ENCODE measurements at places on chromosomes 12 and 14. TPM values are rescaled to one million over a fixed set of nuclear protein-coding genes. Genes with fewer than 3 reads are reported as not detected.

The GSKIP gene
- 17.2 TPM for total RNA-seq

The GPD1 gene
- 85.5 TPM for total RNA-seq

- no peak overlapping the region for H3K27ac ChIP-seq
- H3K4me3 ChIP-seq, result no peak overlapping the region
- H3K27me3 ChIP-seq, result no peaks in the 10 kb centered on the region
- H3K36me3 ChIP-seq, result no peaks in the 10 kb centered on the region
Observed at GRCh38 chr14:74867673-74868072, 8.3 kb downstream of the PROX2 start.

The MBIP gene
- total RNA-seq, result 10.4 TPM

GRCh38 chr12:63133981-63134380 lies 17.0 kb downstream of the AVPR1A start:
- H3K27me3 ChIP-seq, result no peaks in the 10 kb centered on the region
- DNase-seq, result no peak
- no peak overlapping the region for H3K4me3 ChIP-seq

DNA sequence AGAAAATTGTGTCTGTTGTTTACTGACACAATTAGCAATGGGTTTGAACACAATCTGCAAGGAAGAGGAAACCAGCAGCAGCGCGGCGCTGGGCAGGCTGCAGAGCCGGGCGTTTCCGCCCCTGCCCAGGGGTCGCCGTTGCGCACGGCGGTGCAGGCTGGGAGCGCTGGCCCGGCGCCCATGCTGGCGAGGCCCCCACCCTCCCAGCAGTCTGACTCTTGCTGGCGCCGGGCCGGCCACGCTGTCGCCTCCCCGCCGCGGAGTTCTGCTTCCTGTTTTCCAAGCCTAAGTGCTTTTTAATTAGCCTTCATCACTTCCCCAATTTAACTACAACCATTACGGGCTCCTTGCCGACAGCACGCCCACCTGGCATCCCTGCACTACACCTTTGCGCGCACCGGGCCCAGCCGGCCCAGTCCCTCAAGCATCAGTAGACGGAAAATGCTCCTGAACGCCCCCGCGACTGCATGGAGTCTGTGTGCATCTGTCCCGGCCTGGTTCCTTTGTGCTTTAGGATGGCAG lies 212.1 kb downstream of the GXYLT1 start:
- H3K27me3 ChIP-seq, result no peaks in the 10 kb centered on the region
- no peaks in the 10 kb centered on the region for H3K36me3 ChIP-seq
- H3K27ac ChIP-seq, result no peak overlapping the region

DNA sequence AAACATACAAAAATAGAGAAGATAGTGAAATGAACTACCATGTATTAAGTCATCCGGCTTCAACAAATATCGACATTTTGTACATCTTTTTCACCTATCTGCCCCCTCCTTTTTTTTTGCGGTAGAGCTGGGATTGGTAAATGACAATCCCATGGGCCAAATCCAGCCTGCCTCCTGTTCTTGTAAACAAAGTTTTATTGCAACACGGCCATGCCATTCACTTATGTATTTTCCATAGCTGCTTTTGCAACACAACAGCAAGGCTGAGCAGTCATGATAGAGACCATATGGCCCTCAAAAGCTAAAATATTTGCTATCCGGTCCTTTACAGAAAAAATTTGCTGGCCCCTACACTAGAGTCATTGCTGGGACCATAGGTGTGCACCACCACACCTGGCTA lies 58.1 kb upstream of the PLEKHG3 start:
- peak overlapping the region; percentile 42 for H3K27ac ChIP-seq
- H3K4me1 ChIP-seq, result peaks cover 24% of the 10 kb centered on the region
- H3K4me3 ChIP-seq, result no peak overlapping the region
- no peaks in the 10 kb centered on the region for H3K36me3 ChIP-seq

- H3K27ac ChIP-seq, result no peak overlapping the region
- H3K4me3 ChIP-seq, result no peak overlapping the region
- H3K4me1 ChIP-seq, result no peaks in the 10 kb centered on the region
Observed at GRCh38 chr12:99442758-99443157, 204.8 kb upstream of the GARIN6 start.

The SLC5A8 gene
- total RNA-seq, result not detected

The TMEM119 gene
- 0.38 TPM for total RNA-seq

The SIX1 gene
- not detected for total RNA-seq

DNA sequence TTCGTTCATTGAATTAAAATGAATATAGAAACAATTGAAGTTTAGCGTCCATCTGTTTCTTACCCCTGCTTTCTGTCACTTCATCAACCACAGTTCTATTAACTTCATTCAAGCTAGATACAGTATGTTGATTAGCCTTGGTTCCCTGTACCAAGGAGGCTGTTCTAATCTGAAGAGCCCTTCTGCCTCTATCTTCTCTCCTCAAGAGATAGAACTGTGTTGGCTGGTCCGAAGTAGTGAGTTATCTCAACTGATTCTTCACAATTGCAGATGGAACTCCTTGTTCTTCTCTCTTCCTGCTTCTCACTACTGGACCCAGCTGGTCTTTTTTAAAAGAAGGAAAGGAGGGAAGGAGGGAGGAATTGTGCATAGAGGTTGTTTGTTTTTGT lies 82.1 kb upstream of the TRAF3 start:
- H3K36me3 ChIP-seq, result no peaks in the 10 kb centered on the region

GRCh38 chr14:86035882-86036281 lies 505.9 kb downstream of the FLRT2 start:
- H3K27me3 ChIP-seq, result no peaks in the 10 kb centered on the region
- no peaks in the 10 kb centered on the region for H3K4me1 ChIP-seq
- no peaks in the 10 kb centered on the region for H3K36me3 ChIP-seq
- H3K27ac ChIP-seq, result no peak overlapping the region
- DNase-seq, result no peak

DNA sequence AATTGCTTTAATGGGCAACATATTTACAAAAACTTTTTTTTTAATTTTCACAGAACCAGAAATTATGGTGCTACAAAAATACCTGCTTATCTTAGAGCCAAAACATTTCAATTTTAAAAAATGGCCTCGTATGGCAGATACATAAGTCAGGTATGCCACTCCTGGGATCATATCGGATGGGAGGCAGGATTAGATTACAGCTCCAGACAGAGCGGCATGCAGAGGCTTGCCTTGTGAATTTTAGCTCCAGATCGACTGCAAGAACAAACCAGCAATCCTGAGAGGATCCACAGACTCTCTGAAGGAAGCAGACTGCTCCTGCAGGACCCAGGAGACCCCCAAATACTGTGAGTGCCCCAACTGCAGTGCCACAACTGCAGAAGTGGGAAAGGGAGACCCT lies 169.3 kb upstream of the AMIGO2 start:
- no peak for DNase-seq
- H3K27ac ChIP-seq, result no peak overlapping the region
- no peaks in the 10 kb centered on the region for H3K4me1 ChIP-seq
- no peaks in the 10 kb centered on the region for H3K27me3 ChIP-seq
- H3K4me3 ChIP-seq, result no peak overlapping the region

The GUCY2C gene
- total RNA-seq, result 0.10 TPM

GRCh38 chr12:46908936-46909635 lies 83.3 kb upstream of the SLC38A4 start:
- no peak overlapping the region for H3K4me3 ChIP-seq
- no peak for DNase-seq
- H3K27ac ChIP-seq, result no peak overlapping the region
- H3K36me3 ChIP-seq, result no peaks in the 10 kb centered on the region

The C14orf180 gene
- total RNA-seq, result 2.0 TPM
